Nucleus accumbens (tissue), 56 donors: ENCODE measurements at places on chromosomes 16 and 17.

- DNase-seq, result no peak
Observed at GRCh38 chr17:48429638-48430586, at the start of gene SKAP1. Gene SKAP1, minus strand, starts transcription at chr17:48430214.

DNA sequence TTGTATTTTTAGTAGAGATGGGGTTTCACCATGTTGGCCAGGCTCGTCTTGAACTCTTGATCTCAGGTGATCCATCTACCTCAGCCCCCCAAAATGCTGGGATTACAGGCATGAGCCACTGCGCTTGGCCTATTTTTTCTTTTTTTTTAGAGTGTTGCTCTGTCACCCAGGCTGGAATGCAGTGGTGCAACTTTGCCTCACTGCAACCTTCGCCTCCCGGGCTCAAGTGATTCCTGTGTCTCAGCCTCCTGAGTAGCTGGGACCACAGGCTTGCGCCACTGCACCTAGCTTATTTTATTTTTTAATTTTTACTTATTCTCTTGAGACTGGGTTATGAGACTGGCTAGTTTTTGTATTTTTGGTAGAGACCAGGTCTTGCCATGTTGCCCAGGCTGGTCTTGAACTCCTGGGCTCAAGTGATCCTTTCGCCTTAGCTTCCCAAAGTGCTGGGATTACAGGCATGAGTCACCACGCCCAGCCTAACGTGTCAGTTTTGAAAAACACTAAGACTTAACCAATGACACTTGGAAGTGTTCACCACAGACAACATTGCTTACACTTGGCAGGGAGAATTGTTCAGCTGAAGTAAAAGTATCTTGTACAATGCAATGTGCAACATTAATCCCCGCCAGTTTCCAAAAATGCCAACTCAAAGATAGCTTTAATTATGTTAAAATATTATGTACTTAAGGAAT lies 26.9 kb downstream of the ATAD5 start:
- DNase-seq, result no peak

DNA sequence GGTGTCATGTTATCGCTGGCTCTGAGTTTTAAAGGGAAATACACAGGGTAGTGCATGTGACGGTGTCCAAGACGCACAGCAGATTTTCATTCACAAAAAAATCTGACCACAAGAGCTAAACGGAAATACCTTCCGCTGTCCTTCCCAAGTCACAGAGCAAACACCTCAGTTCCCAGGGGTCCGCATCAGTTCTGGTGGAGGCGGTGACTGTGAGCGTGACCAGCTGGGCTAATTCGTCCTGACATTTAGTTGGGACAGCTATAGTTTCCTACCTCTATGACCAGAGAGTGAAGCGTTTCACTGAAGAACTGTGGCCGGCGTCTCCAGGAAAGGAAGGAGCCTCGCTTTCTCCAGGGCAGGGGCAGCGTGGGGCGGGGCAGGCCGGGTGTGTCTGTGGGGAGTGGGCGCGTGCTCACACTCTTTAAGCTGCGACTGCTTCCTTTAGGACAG lies 10.5 kb upstream of the FASN start:
- no peak for DNase-seq

DNA sequence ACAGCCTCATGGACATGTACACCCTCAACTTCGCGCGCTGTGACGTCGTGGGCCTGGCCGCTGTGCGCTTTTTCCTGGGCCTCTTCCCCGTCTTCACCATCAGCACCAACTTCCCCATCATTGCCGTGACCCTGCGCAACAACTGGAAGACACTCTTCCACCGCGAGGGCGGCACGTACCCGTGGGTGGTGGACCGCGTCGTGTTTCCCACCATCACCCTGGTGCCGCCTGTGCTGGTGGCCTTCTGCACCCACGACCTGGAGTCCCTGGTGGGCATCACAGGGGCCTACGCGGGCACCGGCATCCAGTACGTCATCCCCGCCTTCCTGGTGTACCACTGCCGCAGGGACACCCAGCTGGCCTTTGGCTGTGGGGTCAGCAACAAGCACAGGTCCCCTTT lies 23.5 kb downstream of the GRIN2C start:
- no peak for DNase-seq

DNA sequence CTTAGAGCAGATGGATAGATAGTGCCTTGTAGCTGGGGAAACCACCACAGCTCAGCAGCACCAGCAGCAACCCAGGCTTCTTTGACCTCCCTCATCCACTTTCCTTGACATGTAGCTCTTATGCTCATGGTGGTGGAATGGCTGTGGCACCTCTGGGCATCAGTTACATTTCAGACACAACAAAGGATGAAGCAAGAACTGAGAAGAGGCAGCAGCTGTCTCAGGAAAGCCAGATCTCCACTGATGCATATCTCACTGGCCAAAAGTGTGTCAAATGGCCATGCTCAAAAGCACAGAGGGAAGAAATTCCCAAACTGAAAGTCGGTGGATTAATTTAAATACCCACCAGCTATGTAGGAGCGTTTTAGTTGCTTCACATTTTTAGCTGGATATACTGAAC lies 671.4 kb upstream of the SALL1 start:
- no peak for DNase-seq

DNA sequence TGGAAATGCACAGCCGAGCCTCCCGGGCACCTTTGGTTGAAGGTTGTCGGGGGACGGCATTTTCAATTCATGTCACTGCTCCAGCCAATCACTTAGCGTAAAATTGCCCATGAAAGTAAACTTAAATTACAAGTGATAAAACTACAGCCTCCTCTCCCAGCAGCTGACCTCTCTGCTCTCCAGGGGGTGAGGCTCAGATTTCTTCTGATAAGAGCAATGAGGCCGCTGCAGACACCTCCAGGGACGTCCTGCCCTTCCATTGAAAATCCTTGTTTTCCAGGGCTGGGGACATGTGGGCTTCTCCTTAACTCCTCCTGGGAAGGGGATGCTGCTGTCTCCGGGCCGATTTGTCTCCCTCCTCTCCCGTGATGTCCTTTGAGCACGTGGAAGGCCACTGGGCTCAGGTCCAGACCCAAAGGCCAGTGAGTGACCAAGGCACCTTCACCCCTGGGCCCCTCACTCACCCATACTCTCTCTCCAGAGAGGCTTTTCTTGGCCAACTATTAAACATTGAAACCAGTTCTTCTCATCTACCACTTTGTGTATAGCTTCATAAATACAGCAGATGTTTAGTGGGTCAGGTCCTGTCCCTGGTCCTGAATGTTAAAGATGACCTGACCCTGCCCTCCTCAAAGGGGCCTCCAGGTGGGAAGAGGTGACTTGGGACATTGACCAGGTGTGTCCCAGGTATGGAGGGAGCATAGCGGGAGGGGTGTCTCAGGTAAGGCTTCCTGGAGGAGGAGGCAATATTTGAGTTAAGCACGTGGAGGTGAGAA lies 52.3 kb downstream of the MGAT5B start:
- DNase-seq, result no peak

GRCh38 chr17:80071116-80071841 lies 30.1 kb upstream of the GAA start:
- DNase-seq, result no peak

GRCh38 chr16:85162478-85163277 lies 50.4 kb upstream of the CIBAR2 start:
- DNase-seq, result no peak

DNA sequence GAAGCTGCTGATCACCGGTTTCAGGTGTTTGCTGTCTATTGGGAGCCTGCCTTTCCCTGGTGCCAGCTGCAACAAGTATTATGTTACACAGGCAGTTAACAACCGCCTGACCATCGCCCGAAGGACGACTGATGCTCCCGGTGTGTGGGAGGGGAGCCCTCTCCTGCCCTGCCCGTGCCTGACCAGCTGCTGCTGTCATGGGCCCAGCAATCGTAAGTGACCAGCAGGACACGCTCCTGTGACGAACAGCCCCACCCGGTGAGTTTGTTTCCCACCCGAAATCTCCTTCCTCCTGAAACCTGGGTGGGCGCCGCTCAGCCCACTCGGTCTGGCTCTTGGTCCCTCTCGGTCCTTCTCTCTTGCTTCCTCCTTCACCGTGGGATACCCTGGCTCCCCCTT lies 17.9 kb upstream of the UBE2I start:
- no peak for DNase-seq

DNA sequence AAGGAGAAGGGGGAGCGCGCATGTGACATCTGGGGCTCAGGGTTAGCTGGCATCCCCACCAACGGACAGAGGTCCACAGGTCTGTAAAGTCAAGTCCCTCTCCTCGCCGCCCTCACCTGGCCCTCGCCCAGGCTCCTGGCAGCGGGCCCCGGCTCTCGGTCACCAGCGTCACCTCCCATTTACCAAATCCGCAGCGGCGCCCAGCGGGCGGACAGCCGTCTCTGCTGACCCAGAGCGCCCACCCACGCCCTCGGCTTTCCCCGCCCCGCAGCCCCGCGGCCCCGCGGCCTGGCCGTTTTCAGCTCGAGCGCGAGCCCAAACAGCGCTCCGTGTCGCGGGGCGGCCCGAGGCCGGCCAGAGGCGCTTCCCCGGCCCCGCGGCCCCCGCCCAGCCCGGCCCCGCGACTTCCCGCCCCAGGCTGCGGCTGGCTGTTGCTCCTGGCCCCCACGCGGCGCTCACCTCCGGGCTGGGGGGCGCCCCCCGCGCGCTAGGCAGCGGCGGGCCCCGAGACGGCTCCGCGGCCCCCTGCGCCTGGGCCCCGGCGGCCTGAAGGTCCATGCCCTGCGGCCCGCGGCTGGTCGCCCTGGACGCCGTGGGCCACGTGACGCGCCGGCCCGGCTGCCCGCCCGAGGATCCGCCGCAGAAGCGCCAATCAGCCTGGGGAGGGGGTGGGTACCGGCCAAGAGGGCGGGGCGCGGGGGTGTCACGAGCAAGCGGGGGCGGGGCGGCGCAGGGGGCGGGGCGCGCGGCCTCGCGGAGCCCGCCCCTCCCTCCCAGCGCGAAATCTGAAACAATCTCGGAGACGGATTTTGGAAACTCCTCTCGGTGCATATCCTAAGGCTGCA lies at the start of gene COPRS:
Gene COPRS, minus strand, starts transcription at position 603 of the 845 bp plus-strand sequence. Its CDS starts 45 bp downstream, at position 558.
- DNase-seq, result peak; percentile 88

- DNase-seq, result no peak
Observed at GRCh38 chr16:3095869-3096268, 3.2 kb downstream of the ZSCAN10 start.

DNA sequence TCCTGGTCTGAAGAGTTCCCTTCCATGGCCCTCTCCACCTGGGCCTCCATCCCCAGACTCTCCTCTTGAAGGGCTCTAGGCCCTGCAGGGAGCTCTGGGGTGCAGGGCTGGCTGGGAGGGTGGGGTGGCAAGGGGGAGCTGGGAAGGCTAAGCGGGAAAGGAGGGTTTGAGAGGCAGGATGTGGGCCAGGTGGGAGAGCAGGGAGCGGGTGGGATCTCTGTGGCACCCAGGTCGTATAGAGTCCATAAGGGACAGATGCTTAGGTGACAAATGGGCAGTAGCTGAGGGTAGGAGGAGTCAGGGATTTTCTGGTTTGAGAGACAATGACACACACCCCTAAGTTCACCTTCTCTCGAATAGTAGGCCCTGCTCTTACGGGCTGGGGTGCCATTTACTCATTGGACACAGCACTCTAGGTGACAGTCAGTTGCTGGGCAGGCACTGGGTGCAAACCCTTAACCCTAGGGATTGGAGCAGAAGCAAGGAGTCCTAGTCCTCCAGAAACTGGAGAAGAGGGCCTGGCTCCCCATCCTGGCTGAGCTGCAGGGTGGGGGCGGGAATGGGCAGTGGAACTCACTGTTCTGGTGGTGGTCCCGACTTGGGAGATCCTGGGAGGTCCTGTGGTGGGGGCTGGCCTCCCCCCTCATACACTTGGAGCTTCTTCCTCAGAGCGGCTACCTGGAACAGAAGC lies 15.3 kb downstream of the KIF18B start:
- no peak for DNase-seq
